AG08396 (cell line): ENCODE measurements at places on chromosomes 5 and 9.

DNA sequence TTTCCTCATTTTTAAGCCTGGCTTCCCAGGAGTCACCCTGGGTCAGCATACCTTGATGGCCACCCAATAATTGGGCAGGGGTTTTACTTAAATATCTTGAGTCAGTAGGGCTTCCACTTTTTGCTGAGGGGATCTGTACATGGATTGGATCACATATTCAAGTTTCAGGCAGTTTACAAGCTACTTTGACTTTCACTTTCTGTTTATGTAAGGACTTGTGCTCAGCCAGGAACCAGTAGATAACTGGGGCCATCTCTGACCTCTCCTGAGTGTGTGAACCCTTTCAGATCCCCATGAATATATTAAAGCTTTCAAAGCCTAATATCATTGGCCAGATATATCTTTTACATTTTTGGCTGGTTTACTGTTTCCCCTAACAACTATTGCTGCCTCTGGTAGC lies 45.1 kb downstream of the SLCO6A1 start:
- DNase-seq, result no peak

DNA sequence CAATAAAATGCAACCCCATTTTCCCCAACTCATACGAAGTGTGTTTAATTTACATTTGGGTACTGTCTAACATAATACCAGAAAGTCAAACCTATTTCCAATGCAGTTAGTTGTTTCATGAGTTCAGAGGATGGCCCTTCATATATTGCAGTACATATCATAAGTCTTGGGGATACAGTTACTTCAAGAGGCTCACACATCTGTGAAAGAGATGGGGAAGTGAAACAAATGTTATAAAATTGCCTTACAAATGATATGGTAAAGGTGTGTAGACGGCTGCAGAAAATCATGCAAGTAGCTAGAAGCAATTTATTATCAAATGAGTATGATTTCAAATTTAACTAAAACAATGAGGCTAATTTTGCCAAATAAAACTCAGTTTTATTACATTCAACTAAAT lies 219.0 kb upstream of the CDH12 start:
- DNase-seq, result no peak

DNA sequence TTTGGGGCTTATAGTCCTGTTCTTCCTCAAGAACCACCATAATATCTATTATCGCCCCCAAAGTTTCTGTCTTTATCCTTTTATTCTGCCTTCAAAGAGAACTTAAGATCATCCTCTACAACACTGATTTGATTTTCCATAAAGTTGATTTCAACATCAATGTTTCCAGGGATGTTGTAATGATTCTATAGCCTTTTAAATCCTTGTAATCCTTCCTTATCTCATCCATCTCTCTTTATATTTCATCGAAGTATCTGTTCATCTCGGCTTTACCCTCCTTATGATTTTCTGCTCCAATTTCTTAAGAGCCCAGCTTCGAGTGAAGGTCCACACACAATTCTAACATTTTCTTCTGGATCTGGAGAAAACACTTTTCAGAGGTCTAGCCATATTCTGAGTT lies 218.4 kb downstream of the CDK5RAP2 start:
- DNase-seq, result no peak

DNA sequence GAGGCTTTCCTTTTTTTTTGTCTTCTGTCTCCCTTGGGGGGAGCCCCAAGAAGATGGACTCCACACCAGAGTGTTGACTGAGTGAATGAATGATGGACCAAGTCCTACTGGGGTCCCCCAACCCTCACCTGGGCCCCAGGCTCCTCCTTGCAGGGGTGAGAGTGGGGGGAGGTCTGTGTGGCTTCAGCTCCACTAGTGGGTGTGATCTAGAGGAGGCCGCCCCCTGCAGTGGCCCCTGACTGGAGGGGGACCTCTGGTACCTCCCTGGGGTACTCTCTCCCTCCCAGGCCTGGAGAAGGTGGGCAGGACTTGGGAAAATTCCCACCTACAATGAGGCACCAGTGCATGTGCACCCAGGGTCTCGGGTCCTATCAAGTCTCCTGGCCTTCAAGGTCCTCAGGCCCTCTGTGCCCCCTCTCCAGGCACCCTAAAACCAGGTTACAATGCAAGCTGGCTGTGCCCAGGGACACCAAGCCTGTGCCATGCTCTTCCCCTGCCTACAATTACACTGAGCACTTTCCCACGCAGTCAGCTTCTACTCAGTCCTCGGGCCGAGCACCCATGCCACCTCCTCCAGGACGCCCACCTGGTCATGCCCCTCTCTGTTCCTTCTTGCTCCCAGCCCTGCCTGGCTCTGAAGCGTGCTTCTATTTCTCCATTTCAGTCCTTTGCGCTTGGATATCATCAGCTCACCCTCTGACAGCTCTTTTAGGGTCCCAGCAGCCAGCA lies 117.2 kb upstream of the PHYKPL start:
- no peak for DNase-seq

GRCh38 chr5:152623951-152624350 lies 218.9 kb upstream of the NMUR2 start:
- no peak for DNase-seq

DNA sequence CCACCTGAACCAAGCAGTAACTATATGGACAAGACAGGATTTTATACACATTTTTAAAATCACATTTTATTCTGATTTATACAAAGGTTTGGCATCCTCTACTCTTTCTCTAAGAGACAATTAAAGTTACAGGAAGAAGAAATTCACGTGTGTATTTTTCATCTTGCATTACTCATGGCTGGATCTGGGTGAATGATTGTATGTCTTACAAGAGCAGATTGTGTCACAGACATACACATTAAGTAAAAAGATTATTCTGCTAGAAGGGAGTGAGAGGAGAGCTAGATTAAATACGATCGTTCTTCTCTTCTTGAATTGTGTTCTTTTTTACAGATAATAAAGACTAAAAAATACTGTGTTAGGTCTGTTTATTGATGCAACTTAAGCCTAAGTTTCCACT lies 20.8 kb upstream of the CEP120 start:
- no peak for DNase-seq

DNA sequence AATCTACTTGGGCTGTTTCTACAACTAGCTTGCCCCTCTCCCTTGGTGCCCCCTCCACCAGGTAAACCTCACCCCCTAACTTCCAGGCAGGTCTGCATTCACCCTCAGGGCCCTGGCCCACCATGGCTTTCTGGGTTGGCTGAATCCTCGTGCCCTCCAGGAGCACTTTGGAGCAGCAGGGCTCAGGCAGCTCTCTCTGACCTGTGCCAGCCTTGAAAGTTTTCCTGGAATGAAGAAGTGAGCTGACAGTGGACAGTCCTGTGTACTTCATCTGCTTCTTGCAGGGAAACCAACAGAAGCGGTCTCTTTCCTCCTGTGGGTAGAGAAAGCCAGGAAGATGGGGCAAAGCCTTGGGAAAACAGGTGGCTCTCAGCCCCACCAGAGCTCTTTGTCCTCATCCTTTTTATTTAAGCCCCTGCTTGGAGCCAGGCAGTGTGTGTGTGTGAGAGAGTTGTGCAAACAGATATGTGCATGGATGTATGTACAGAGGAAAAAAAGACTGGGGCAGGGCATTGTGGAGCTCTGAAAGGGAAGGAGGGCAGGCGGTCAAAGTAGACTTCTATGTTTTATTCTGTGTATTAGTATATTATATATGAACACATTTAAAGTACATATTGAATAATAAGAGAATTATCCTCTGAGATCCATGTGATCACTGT lies 62.3 kb upstream of the SPRY4 start:
- no peak for DNase-seq

DNA sequence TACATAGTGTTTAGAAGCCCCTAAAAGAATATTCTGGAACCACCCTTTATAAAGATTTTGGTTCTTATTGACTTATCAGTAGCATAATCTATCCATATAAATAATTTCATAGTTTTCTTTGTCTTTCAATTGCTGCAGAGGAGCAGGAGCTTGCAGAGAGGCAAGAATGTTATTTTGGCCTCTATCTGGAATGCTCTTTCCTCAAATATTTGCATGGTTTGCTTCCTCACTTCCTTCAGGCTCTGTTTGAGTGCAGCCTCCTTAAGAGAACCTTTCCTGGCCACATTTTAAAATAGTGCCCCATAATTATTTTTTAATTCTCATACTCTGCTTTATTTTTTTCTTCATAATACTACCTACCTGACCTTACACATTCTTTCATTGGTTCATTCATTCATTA lies 1.5 kb downstream of the C5 start:
- no peak for DNase-seq

DNA sequence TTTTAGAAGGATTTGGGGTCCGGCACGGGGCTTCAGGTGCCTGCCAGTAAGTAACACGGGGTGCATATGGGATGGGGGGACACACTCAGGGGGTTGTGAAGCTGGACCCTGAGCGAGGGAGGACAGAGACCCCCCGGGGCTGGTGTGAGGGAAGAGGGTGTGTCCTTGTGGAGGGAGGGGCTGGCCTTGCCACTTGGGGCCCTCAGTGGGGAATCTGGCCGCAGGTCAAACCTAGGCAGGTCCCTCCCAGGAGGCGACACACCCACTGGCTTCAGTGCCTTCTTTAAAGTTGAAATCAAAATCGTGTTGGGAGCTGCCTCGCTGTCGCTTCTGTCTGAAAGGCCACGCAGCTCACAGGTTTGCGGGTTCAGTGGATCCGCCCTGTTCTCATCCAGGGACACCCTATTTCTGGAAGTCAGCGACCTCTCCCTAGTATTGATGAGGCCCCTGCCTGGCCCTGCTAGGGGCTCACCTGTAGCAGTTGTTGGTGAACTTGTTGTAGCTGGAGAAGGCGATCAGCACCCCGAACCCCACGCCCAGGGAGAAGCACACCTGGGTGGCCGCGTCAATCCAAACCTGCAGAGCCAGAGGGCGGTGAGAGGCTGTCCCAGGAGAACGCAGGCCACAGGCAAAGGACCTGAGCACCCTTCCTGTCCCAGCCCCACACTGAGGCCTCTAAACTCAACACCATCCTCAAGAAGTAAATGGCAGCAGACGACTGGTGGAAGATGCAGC lies 29.4 kb downstream of the SLC6A3 start:
- DNase-seq, result no peak

- DNase-seq, result no peak
Observed at GRCh38 chr9:7324152-7324598, 475.4 kb downstream of the DMAC1 start.

DNA sequence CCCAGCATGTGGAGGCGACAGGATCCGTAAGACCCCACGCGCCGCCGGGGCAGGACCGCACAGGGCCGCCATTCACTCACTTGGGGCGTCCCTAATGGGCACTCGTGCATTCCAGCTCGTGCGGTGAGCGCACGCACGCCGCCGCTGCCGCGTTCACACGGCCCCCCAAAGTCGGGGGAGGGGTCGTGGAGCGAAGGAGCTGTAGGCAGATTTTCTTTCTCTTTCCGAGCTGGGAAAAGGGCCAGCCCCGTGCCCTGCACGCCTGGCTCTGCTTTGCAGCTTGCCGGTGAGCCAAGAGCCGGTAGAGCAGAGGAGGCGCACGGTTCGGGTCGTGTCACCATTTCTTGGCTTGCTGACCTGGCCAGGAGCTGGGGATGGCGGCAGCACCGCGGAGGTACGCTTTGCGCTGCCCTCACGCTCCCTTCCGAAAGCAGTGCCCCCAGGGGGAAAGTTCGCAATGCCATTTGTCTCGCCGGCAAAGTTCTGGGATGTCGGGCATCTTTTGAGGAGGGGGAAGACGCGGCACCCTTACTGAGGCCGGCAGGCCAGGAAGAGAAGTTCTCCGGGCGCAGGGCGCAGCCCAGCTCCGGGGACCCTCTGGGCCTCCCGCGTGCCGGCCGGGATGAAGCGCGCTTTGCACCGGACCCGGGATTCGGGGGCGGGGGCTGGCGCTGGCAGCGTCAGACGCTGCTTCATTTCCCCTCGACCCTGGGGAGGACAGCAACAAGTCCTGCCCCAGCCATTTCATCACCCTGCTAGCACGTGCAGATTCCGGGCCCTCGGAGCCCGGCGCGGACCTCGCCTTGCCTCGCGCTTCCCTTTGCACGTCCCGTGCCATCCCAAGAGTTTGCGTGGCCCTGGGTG lies 898 bp downstream of the STC2 start:
- DNase-seq, result peak; percentile 65

- DNase-seq, result peak; percentile 61
Observed at GRCh38 chr5:158174918-158175851, 316.2 kb upstream of the CLINT1 start.

GRCh38 chr5:83467371-83468035 lies 4.0 kb upstream of the VCAN start:
- DNase-seq, result peak; percentile 60

GRCh38 chr9:7828334-7828733 lies 28.8 kb upstream of the DMAC1 start:
- no peak for DNase-seq
